Activated CD4-positive, alpha-beta T cell treated with anti-CD3 and anti-CD28 coated beads for 4 hours (primary cell): ENCODE measurements at places on chromosomes 3 and 15.

DNA sequence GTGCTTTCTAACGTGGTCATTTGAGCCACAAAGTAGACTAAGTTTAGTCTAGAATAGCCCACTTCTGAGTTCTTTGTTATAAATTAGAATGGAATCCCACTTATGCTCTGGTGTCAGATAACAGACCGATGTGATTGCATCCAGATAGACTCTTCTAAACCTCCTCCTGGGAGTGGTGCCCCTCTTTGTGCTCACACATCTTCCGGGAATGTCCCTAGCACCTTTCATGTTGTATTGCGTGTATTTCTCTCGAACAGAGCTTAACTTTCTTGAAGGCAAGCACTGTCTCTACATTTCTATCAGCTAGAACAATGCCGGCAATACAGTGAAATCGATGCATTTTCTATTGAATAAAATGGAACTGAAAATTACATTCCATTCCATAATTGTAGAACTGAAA is 23.0 kb downstream of the CP start:
- no peak for DNase-seq

- no peak for DNase-seq
These were observed 363.5 kb upstream of the FRG2C start for GRCh38 chr3:75300606-75301005.

DNA sequence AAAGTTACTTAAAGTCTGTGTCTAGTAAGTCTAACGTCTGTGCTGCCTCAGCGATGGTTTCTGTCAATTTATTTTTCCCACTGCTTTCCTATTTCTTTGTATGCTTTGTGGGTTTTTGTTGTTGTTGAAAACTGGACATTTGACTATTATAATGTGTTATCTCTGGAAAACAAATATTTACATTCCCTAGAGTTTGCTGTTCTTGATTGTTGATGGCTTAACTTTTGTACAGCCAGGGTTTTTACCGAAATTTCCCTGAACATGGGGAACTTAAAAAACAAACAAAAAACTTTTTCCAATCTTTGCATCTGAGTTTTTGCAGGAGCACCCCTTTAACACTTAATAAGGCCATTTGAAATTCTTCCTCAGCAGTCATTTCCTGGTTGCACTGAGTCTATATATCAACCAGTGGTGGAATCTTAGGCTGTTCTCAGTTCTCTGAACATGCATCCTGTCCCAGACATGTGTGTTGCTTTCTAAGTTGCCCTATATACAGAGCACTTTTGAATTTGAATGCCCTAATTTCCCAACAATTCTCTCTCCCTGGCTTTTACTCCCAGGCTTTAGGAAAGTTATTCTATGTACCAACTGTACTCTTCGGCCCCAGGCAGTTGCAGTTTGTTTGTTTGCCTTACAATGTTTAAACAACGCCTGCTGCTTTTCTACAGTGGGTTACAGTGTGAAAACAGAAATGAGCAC is 11.8 kb upstream of the PIAS1 start:
- DNase-seq, result no peak

GRCh38 chr3:152151216-152151876 is 117.4 kb upstream of the MBNL1 start:
- DNase-seq, result no peak
